ENCODE measurements at places on chromosomes 7 and 10. TPM values are rescaled to one million over a fixed set of nuclear protein-coding genes. Genes with fewer than 3 reads are reported as not detected.

The ZNF25 gene
- polyA plus RNA-seq, result 8.0 TPM

The GOLGA7B gene
- 5.3 TPM for polyA plus RNA-seq

The PRSS37 gene
- polyA plus RNA-seq, result not detected

The CCDC146 gene
- 6.0 TPM for polyA plus RNA-seq

The IFIT1B gene
- not detected for polyA plus RNA-seq

The FRMPD2 gene
- polyA plus RNA-seq, result 1.3 TPM

The FZD1 gene
- 15.4 TPM for polyA plus RNA-seq

The TSPAN12 gene
- 37.6 TPM for polyA plus RNA-seq

The GRK5 gene
- 31.3 TPM for polyA plus RNA-seq

The TFR2 gene
- 0.14 TPM for polyA plus RNA-seq

The TMEM178B gene
- 13.3 TPM for polyA plus RNA-seq

The VPS37D gene
- 2.2 TPM for polyA plus RNA-seq

The ZC3HAV1L gene
- 0.86 TPM for polyA plus RNA-seq

The DRGX gene
- polyA plus RNA-seq, result not detected

The EVX1 gene
- polyA plus RNA-seq, result 0.05 TPM

The ADAM22 gene
- polyA plus RNA-seq, result 0.57 TPM

The SLC26A3 gene
- polyA plus RNA-seq, result 0.07 TPM

The CTNNA3 gene
- 4.5 TPM for polyA plus RNA-seq

The STX1A gene
- polyA plus RNA-seq, result 1.8 TPM

The AKR1C4 gene
- not detected for polyA plus RNA-seq

The AQP1 gene
- 216 TPM for polyA plus RNA-seq

The PLEKHS1 gene
- polyA plus RNA-seq, result not detected

The SLC26A4 gene
- polyA plus RNA-seq, result 0.23 TPM

The FBXW4 gene
- 81.8 TPM for polyA plus RNA-seq

The ZNF467 gene
- polyA plus RNA-seq, result 6.6 TPM

The CPA4 gene
- polyA plus RNA-seq, result 0.02 TPM

The ANKRD30A gene
- polyA plus RNA-seq, result 0.02 TPM

The ADAM12 gene
- polyA plus RNA-seq, result 0.14 TPM

The SPACDR gene
- 0.11 TPM for polyA plus RNA-seq

The CRYGN gene
- 0.07 TPM for polyA plus RNA-seq

The STEAP1B gene
- 0.36 TPM for polyA plus RNA-seq

The HOXA1 gene
- 0.14 TPM for polyA plus RNA-seq

The TCERG1L gene
- not detected for polyA plus RNA-seq

The MYH16 gene
- not detected for polyA plus RNA-seq

The CDHR3 gene
- 0.86 TPM for polyA plus RNA-seq

The SLC13A4 gene
- 0.16 TPM for polyA plus RNA-seq

The ZNF727 gene
- polyA plus RNA-seq, result 0.43 TPM

The TMEM176B gene
- polyA plus RNA-seq, result 114 TPM

The FBXO24 gene
- polyA plus RNA-seq, result 0.27 TPM

The GNG11 gene
- 43.8 TPM for polyA plus RNA-seq

The CPED1 gene
- 3.9 TPM for polyA plus RNA-seq

The DYDC1 gene
- not detected for polyA plus RNA-seq

The JAKMIP3 gene
- 0.91 TPM for polyA plus RNA-seq

The MRLN gene
- not detected for polyA plus RNA-seq

The VWA2 gene
- not detected for polyA plus RNA-seq

The SPDYE8 gene
- not detected for polyA plus RNA-seq

The SLC18A2 gene
- 0.07 TPM for polyA plus RNA-seq

The CYP17A1 gene
- 0.11 TPM for polyA plus RNA-seq

The HOXA3 gene
- 1.0 TPM for polyA plus RNA-seq

The CPEB3 gene
- 4.6 TPM for polyA plus RNA-seq

The EN2 gene
- polyA plus RNA-seq, result 0.16 TPM

The GBF1 gene
- 17.2 TPM for polyA plus RNA-seq

The VWC2 gene
- 5.8 TPM for polyA plus RNA-seq

The PAXIP1 gene
- polyA plus RNA-seq, result 5.3 TPM

The PON3 gene
- 1.8 TPM for polyA plus RNA-seq

The CCDC201 gene
- polyA plus RNA-seq, result not detected

The MOGAT3 gene
- polyA plus RNA-seq, result not detected

All from right cardiac atrium (tissue), 5 donors.